ENCODE measurements at places on chromosomes 5 and 9.

DNA sequence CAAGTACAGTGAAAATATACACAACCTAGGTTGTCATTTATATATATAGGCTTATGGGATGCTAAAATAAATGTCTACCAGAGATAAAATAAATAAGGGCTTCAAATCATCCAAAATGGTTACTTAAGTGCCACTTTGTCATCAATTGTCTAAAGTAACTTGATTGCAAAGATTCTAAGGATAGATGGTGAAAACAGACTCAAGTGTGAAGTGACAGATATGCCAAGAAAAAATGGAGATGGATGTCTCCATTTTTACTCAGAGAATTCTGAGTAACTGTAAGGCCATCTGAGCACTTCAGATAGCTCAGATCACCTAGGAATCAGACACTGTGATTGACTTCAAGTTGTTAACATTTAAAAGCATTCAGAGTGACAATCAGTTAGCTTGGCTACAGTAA, 824.3 kb downstream of the PRELID2 start:
- no peak for DNase-seq

DNA sequence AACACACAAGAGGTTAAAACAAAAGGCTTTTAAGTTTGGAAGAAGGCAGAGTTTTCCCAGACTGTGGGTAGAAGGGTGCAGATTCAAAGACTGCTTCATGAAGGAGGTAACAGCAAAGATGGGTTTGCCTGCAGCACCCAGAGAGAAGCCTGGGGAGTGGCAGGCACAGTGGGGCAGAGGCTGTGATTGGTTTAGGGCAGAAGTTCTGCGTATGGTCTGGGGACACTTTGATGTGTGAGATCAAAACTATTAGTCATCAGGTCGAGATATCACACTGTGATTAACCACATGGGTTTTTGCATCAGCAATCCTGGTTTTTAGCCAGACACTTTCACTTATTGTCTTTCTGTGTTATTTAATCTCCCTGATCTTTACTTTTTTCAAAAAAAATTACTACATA, 188.8 kb upstream of the GLRA1 start:
- DNase-seq: no peak

DNA sequence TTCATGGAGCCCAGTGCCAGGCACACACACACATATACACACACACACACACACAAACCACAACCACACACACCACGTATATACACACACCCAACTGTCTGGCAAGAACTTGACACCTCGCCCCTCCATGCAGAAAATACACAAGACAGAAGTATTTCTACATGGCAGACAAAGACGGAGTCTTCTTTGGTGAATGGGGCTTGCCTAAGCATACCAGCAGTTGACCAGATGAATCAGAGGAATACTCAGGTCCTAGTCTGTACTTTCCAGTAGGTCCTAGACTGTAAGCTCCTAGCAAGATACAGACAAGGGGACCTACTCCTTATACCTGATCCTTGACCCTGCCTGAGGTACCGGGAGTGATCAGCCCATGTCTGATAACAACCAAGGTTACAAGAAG, 60.1 kb downstream of the SIL1 start:
- DNase-seq: no peak

GRCh38 chr5:142192286-142193113, 83.9 kb downstream of the NDFIP1 start:
- DNase-seq: no peak

- no peak for DNase-seq
Measured at GRCh38 chr9:35767458-35767857, 13.4 kb upstream of the MSMP start.

- no peak for DNase-seq
Measured at GRCh38 chr5:78399116-78399515, 38.7 kb downstream of the SCAMP1 start.

GRCh38 chr9:77648234-77649108, at the start of gene GNA14:
TSS of gene GNA14 (minus strand) at chr9:77648322. CDS start at chr9:77647793, 529 bp downstream.
- peak; percentile 8 for DNase-seq

DNA sequence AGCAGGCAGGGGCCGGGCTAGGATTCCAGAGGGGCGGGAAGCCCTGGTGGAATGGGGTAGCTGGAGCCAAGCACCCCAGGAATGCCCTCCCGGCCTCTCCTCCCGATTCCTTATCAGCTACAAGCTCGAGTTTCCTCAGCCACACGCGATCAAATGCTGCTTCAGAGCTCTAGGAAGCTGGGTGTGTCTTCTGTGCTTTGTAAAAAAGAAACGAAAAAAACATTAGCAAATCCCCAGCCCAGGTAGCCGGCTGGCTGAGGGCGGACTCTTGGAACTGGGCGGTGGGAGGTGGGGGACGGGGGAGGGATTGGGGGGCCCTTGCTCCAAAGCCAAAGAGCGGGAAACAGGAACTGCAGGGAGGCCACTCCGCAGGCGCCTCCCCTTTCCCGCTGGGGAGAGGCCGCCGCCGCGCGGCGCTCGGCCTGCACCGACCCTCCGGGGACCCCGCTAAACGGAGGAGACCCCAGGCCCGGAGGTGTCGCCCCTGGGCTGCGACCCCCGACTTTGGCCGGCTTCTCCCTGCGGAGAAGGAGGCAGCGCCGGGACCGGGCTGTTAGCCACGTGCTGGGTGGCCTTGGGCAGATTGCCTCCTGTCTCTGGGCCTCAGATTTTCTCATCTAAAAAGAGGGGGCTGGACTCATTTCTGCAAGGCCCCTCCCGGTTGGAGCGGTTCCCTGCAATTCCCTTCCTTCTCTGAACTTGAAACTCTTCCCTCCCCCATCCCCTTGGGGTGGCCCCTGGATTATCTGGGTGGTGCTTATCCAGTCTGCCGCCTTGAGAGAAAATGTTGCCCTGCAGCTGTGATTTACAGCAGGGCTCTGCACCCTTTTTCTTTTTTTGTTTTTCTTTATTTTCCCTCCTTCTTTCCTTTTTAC, 40.9 kb upstream of the FABP6 start:
- DNase-seq: peak; percentile 65

DNA sequence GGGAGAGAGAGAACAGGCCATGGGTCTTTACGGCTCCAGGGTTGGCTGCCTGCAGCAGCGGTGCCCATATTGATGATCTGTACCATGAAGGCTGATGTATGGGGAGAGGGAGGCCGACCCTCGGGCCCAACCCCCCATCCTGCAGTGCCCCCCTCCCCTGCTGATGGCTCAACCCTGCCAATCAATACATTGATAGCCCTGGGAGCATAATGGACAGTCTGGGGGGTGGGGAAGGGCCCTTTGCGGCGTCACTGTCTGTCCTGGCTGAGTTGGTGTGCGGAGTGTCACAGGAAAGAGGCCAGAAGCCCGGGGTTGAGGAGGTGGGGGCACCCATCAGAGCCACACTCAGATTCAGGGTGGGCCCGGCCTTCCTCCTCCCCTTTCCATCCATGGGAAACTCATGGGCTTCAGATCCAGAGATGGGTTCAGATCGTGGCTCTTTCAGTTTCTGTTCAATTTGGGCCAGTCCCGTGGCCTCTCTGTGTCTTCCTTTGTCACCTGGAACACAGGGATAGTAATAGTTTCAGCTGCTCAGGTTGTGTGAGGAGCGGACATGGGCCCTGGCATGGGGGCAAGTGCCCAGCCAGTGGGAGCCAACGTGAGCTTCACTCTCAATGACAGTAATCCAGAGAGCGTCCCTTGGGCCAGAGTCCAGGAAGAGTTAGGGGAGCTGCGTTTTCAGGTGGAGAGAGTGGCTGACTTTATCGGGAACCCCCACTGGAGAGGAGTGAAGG, 9.5 kb downstream of the FGF18 start:
- no peak for DNase-seq

- DNase-seq: no peak
Measured at GRCh38 chr9:378263-378662, 163.6 kb downstream of the DOCK8 start.

- no peak for DNase-seq
Measured at GRCh38 chr9:92295827-92296258, 2.3 kb upstream of the IARS1 start.

- peak; percentile 61 for DNase-seq
Measured at GRCh38 chr9:124934290-124934689, 6.6 kb downstream of the GOLGA1 start.

- DNase-seq: no peak
Measured at GRCh38 chr9:95017661-95018060, 291.2 kb downstream of the AOPEP start.

GRCh38 chr5:176711883-176712282, 64.6 kb downstream of the TSPAN17 start:
- DNase-seq: no peak

Measured in AG08395 (cell line).